ENCODE measurements at places on chromosomes 3 and 15.

DNA sequence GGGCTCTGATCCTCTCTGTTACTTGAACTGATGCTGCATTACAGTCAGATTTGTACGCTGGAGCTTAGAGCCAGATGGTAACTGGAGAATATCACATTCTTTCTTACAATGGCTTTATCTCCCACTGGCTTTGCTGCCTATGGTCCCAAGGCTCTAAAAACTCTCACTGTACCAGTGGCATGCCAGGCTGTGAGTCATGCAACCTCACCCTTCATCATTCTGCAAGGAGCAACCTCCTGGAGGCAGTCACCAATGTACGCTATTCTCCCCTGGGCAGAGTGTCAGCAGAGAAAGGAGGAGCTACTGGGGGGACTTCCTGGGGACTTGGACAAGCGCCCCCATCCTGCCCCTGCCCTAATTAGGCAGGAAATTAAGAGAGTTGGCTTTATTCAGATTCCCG is 97.9 kb upstream of the EIF1B start:
- no peak for DNase-seq

DNA sequence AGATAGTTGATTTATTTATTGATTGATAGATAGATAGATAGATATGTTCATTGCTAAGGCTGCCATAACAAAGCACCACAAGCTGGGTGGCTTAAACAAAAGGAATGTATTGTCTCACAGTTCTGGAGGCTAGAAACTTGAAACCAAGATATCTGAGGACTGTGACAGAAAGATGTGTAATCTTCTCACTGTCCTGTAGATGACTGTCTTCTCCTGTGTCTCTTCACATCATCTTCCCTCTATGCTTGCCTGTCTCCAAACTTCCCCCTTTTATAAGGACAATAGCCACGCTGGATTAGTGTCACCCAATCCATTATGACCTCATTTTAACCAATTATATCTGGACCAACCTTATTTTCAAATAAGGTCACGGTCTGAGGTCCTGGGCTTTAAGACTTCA is 40.9 kb downstream of the GNB4 start:
- DNase-seq, result no peak

GRCh38 chr3:109392293-109392692 is 54.9 kb upstream of the DPPA4 start:
- no peak for DNase-seq

- DNase-seq, result no peak
Observed at GRCh38 chr3:138442433-138442832, 8.0 kb downstream of the ESYT3 start.

DNA sequence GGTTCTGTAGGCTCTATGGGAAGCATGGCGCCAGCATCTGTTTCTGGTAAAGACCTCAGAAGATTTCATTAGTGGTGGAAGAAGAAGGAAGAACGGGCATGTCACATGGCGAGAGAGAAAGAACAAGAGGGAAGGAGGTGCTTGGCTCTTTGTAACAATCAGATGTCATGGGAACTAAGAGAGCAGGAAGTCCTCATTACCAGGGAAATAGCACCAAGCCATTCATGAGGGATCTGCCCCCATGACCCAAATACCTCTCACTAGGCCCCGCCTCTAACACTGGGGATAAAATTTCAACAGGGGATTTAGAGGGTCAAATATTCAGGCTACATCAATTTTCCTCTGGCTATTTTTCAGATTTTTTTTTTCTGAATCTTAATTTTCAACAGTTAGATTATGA is 954.3 kb downstream of the SQOR start:
- DNase-seq, result no peak

DNA sequence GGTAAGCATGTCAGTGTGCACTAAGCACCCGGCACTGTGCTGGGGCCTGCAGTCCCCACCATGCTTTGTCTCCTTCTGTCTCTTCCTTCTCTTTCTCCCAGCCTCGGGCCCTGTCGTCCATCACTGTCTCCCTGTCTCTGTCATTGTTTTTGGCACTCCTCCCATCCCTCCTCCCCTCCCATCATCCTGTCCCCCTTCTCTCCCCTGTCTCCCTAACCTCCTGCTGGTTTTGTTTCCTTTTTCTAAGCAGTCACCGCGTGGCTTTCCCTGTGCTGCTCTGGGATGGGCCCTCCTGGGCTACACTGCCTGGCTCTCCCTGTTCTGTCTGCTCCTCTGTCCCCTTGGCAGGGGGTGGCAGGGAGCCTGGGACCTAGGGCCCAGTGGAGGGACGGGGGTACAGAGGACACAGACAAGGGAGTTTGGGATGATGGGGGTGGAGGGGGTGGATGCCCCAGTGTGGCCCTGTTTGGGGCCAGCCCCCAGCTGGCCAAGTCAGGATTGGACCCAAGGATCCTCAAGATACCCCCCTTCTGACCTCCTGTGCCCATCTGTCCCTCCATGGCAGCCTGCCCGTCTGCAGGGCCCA is 5.7 kb downstream of the CHST13 start:
- no peak for DNase-seq

- no peak for DNase-seq
Observed at GRCh38 chr15:26621816-26622215, 151.1 kb downstream of the GABRB3 start.

DNA sequence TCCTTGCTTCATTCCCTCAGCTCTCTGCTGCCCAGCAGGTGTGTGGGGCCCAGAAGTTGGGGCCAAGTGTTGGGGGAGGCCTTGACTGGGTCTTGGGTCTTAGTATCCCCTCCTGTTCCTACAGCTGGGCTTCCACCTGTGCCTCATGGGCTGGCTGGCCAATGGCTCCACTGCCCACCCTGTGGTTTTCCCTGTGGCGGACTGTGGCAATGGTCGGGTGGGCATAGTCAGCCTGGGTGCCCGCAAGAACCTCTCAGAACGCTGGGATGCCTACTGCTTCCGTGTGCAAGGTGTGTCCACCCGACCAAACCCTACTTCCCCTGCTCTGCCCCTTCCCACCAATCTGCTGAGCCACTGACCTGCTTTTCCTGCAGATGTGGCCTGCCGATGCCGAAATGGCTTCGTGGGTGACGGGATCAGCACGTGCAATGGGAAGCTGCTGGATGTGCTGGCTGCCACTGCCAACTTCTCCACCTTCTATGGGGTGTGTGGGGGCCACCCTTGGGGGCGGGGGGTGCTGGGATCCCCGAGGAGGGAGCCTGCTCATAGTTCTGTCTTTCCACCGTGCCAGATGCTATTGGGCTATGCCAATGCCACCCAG is 10.9 kb downstream of the NT5DC2 start:
- DNase-seq, result no peak

GRCh38 chr3:126340596-126340942 is 16.6 kb downstream of the KLF15 start:
- DNase-seq, result no peak

- DNase-seq, result no peak
Observed at GRCh38 chr3:3074551-3075257, 35.5 kb downstream of the IL5RA start.

DNA sequence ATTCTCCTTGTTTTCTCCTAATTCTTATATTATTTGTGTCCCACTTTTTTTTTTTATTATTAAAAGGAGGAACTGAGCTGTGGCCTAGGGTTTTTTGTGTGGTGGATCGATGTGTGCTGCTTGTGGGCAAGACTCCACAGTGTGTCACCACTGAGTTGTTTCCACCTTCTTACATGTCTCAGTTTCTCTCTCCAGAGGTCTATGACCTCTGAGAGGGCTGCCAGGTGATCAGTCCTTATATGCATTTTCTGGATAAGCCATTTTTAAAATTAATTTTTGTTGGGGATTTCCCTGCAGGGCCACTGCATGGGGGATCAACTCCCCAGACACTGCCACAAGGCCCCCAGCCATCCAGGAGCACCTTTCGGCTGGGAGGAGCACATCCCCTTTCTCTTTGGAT is 27.8 kb downstream of the IQCF6 start:
- DNase-seq, result no peak

- DNase-seq, result no peak
Observed at GRCh38 chr15:90184786-90185704, 16.1 kb upstream of the SEMA4B start.

DNA sequence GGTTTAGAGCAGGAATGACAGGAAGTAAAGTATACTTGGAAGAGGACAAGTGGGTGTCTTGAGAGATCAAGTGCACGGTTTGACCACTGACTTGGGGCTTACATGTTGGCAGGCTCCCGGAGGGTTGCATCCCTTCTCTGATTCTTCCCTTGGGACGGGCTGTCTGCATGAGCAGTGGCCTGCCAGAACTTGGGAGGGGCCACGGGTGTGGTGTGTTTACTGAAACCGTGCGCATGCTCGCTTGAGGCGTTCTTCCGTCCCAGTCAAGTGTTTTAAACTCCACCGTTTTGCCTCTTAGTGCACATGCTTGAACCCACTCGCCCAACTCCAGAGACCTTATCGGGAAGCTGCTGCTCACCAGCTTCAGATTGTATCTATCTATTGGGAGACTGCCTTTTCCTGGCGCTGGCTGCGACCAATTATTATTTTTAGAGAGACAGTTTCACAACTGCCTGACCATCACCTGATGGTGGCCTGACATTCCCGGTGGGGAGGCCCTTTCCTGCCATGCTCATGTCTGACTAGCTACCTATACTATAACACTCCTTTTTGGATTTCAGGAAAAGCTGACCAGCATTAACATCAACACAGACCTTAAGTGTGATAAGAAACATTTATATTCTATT is 14.9 kb upstream of the C3orf22 start:
- DNase-seq, result no peak

DNA sequence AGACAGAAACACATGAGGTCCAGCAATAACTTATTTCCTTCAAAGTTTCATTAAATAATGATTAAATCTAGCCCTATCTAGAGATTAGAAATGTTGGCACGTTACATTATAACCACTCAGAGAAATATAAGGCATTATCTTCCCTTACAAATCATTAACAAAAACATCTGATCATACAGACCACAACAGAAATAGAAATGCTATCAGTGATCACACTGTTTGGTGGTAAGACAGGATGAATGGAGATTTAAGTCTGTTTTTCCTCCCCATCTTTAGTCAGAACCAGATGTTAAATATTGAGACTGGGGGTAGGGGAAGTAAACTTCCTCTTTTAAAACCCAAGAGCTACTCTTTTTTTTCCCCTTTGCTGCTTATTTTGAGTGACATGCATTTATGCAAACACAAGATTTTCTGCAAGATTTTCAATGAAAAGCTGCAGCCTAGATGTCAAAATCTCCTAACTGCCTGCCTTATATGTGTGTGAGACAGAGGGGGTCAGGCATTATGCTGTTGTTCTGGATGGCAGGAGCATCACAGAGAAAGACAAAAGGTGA is 70.4 kb downstream of the CBLB start:
- no peak for DNase-seq

- DNase-seq, result no peak
Observed at GRCh38 chr3:194604837-194605236, 28.4 kb downstream of the TMEM44 start.
